ENCODE measurements at places on chromosomes 12 and 14.

GRCh38 chr12:112096070-112096469, 12.5 kb downstream of the NAA25 start:
- DNase-seq: no peak

GRCh38 chr14:100818221-100818699, 7.7 kb upstream of the MEG3 start:
- no peak for DNase-seq

- DNase-seq: no peak
Measured at GRCh38 chr12:125136702-125137101, 71.5 kb downstream of the AACS start.

DNA sequence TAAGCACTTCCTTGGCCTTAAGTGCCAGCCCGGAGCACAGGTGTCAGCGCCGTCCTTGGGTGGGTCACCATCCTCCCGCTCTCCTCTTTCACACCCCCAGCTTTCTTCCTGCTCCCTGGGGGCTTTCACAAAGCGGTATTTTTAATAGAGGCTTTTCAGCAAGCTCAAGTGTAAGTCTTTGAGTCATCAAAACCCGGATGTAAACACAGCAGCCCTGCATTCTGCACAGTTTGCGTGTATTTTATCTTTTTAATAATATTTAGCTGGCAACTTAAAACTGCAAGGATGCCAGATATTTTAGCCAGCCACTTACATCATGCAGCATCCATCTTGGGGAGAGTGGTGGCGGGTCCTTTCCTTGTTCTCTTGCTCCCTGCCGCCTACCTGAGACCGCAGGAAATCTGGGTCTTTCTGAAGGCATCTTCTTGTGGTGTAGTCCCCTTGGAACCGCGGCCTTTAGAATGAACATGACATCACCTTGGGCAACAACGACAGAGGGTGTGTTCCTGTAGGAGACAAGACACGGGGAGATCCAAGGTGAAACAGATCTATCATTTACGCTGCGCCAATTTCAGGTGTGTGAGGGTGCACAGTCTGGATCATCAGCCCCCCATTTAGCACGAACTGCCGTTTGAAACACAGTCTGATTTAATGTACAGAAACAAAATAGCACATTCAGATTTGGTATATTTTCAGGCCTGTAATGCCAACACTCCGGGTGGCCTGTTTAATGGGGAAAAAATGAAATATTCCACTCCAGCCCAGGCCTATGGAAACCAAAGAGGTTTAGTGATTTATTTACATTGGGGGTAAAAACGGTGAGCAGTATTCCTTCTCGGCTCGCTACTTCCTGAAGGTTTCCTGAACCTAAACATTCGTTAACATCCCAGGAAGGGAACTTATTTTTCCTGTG, 12.5 kb upstream of the IRF2BPL start:
- DNase-seq: no peak

- DNase-seq: peak; percentile 35
Measured at GRCh38 chr12:56634837-56635791, 5.0 kb upstream of the BAZ2A start.

DNA sequence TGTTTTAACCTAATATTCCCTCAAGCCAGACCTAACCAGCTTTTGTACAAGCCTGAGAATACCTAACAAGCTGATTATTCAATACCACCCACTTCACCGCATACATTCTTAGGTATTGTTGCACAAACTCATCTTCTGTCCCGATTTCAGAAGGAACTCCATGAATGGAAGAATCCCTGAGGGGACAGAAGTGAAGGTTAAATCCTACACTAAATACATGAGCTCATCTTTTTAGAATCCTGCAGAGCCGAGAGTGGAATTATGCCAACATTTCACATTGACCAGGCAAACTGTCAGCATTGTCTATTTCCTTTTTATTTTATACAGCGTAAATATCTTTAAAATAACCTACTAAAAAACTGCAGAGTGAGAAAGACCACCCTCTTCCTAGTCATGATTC, 140.7 kb upstream of the PRICKLE1 start:
- no peak for DNase-seq

GRCh38 chr14:96422992-96423391, 31.1 kb downstream of the AK7 start:
- no peak for DNase-seq

DNA sequence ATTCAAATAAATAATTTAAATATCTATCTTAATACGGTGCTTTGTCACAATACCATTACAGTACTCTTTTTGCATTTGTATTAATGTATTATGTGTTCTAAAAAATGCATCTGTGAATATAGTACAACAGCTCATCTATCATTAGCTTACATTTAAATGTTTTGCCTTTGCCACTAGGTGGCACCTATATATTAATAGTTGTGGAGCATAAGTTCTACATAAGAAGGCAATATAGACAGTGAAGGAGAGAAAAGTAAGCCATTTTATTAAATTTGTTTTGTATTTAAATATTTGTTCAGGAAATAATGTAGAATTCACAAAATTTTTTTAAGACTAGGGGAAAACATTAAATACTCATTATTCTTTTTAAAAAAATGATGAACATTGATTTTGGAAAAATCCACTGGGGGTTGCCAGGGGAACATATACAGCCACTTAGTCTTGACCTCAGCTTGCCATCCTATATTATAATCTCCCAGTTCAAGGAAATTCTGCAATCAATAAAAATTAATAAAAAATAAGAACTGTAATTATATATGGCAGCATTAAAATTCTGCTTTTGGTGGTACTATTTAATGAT, 9.8 kb downstream of the CCER1 start:
- peak; percentile 10 for DNase-seq

DNA sequence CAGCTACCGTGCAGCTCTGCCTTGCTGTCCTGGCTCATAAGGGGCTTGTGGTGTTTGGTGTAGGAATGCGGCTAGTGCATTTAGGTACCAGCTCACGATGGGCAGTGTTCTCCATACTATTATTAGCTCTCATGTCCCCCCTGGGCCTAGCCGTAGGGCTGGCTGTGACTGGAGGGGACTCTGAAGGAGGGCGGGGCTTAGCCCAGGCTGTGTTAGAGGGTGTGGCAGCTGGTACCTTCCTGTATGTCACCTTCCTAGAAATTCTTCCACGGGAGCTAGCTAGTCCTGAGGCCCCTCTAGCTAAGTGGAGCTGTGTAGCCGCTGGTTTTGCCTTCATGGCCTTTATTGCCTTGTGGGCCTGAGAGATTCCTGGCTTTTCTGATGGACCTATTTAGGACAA, 2.1 kb downstream of the SLC39A2 start:
- DNase-seq: no peak

GRCh38 chr12:10861366-10861765, 12.1 kb upstream of the PRR4 start:
- no peak for DNase-seq

- DNase-seq: no peak
Measured at GRCh38 chr12:38921025-38921677, 15.8 kb upstream of the CPNE8 start.

DNA sequence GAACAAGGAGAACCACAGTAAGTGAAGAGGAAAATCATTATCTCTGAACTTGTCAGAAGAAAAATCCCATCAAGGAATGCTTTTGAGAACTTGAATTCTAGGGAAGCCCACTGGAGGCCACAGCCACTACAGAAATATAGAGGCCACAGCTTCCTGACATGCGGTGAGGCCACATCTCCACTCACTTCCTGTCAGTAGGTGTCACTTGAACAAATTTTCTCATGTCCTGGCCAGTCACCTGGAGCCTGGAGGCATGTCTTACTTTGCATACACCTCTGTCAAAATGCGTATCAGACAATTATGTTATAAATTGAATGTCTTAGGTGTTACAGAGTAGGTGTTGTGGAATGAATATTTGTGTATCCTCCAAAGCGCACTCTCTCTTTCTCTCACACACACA, 370.3 kb downstream of the DAD1 start:
- DNase-seq: no peak

DNA sequence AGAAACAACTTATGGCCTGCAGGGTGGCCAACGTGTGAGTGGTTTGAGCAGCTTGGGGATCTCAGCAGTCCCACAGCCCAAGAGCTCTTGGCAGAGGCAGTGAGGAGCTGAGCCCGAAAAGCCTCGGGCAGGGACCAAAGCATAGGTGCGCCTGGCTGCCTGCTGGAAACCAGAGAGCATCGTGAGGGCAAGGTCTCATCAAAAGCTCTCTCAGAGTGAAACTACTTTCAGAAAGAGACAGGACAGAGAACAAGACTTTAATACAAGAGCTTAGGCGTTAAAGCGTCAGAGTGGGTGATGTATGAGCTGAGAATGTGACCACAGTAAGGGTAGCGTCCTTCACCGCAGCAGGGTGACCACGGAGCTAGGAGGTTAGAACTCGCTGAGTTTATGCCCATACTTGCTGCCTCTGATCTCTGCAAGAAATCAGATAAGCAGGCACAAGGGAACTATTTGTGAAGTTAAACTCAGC, 30.8 kb downstream of the LGMN start:
- no peak for DNase-seq

- DNase-seq: no peak
Measured at GRCh38 chr12:47636908-47637780, 68.7 kb downstream of the RPAP3 start.

GRCh38 chr14:23623962-23624361, 12.2 kb upstream of the DHRS2 start:
- no peak for DNase-seq

- no peak for DNase-seq
Measured at GRCh38 chr12:112599871-112600270, 181.1 kb downstream of the PTPN11 start.

GRCh38 chr12:31958569-31959160, 550 bp upstream of the RESF1 start:
- no peak for DNase-seq

GRCh38 chr12:111201036-111201435, 167.9 kb downstream of the PHETA1 start:
- no peak for DNase-seq

- no peak for DNase-seq
Measured at GRCh38 chr14:105989566-105990302, 463.4 kb downstream of the TMEM121 start.

- no peak for DNase-seq
Measured at GRCh38 chr12:113049976-113050742, 6.4 kb upstream of the DTX1 start.

Measured in naive thymus-derived CD8-positive, alpha-beta T cell (primary cell).